Cardiac muscle cell (in vitro differentiated cells and primary cell): ENCODE measurements at places on chromosomes 1 and 21.
A peak's percentile ranks its signal among the peaks of the same experiment; 100 is the strongest.

DNA sequence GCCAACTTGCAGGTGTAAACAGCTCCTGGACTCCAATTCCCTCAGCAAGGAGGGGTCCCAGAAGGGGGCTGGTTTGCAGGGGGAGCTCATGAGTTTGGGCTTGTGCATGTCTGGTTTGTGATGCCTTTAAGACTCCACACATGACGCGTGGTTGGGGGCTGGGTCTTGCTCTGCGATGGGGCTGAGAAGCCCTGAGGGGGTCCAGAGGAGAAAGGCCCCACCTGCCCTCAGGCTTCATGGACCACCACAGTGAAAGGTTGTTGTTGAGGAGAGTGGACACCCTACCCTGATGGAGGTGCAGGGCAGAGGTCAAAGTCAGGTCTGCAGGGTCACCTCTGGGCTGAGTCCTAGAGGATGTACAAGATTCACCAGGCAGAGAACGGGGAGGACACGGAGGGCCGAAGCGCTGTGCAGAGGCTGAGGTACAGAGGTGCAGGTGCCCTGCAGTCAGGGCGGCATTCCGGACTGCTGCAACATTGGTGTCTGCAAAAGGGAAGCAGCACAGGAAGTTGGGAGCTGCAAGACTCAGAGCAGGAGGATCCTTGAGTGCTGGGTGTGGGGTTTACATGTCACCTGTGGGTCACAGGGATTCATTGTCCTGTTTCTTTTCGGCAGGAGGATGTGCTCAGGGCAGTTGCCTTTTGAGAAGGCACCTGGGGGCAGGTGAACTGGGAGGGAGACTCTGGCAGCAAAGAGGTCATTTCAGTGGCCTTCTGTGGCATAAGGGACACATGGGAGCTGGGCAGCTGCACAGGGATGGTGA, 399.4 kb downstream of the PTPRU start:
- DNase-seq = no peak

DNA sequence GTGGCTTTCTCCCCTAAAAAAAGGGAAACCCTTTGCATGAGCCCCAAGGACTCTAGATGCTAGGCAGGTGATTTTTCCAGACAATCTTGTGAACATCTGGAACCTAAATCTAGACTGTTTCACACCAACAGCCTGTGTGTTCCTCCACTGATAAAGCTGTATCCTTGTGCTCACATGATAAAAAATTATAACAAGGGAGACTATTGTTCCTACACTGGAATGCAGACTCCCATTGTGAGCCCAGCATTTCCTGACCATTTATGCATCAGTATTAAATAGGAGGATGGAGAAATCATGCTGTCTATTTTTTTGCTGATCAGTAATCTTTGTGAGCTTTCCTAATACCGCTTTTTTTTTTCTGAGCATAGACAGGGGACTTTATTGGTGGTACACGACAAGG, 52.5 kb downstream of the ZNF697 start:
- DNase-seq = no peak

- no peak for DNase-seq
Measured at GRCh38 chr1:209323743-209324142, 259.8 kb upstream of the CAMK1G start.

DNA sequence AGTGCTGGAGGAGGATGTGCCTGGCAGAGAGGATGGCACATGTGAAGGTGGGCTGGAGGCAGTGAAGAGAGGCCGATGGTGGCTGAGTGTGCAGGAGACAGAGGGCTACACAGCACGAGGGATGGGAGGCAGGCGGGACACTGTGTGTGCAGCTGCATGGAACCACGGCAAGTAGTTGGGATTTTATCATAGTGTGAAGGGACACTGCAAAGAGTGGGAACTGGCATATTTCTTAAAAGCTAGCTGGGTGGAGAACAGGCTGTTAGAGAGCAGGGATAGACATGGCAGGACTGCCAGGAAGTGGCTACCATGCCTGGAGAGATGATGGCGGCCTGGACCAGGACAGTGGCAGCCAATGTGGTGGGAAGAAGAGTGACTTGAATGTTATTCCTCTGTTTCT, 102.4 kb upstream of the TLR5 start:
- DNase-seq = no peak

DNA sequence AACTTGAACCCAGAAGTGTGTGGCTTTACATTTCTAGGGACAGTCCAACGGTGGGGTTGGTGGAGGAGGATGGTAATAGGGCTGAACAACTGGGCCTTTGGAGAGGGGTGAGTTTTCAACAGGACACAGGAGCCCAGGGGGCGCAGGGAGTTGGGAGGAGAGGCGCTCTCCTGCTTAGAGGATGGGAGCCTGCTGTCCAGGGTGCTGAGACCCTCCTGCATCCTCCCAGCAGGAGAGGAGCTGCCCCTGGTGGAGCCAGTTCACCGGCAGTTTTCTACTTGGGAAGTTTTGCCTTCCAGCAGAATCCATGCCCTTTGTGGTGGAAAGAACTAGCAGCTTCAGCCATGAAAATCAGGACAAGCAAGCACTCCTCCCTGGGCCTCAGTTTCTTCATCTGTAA, 8.6 kb downstream of the KCNC4 start:
- DNase-seq = peak; percentile 73

- DNase-seq = no peak
Measured at GRCh38 chr1:231557411-231557810, 28.9 kb downstream of the TSNAX start.

GRCh38 chr1:114496089-114496488, 14.9 kb downstream of the TRIM33 start:
- no peak for DNase-seq

DNA sequence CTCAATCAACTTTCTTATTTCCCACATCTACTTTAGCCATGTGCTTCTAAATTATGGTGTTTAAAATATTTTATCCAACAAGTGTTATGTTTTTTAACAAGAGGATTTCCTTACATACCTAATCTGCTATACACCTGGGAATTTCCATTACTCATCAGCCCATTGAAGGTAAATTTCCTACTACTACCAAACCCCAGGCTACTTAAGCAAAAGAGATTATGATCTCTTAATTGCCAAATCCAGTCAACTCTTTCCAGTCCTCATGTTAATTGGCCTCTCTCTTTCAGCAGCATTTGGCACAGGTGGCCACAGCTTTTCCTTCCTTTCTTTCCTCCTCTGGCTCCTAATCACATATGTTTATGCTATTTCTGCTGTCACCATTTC, 5.1 kb upstream of the C1orf162 start:
- no peak for DNase-seq

DNA sequence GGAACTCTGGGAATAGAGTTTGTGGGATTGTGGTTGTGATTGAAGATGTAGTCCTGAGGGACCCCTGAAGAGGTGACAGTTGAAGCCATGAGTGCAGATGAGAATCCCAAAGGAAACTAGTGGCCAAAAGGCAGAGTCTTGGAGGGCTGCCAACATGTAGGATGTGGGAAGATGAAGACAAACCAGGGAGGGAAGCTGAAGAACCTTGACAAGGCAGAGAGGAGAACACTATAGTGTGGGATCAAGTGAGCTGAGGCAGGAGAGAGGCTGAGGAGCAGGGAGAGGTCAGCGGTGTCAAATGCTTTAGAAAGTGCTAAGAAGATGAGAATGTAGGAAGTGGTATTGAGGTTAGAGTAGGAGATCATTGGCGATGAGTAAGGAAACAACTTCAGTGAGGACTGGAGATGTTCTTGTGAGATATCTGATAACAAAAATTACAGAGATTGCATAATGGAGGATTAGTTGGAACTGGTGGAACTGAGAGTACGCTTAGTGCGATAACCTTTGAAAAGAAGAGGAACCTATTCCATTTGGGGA, 88.5 kb upstream of the VCAM1 start:
- DNase-seq = no peak

- no peak for DNase-seq
Measured at GRCh38 chr1:27588256-27589232, 15.4 kb downstream of the AHDC1 start.

- no peak for DNase-seq
Measured at GRCh38 chr1:245520611-245521010, 365.8 kb downstream of the KIF26B start.

- no peak for DNase-seq
Measured at GRCh38 chr21:41876928-41877652, 2.1 kb downstream of the PRDM15 start.

GRCh38 chr1:109482791-109483671, 674 bp upstream of the ATXN7L2 start:
- DNase-seq = no peak
